ENCODE measurements at places on chromosomes 16 and 17.

DNA sequence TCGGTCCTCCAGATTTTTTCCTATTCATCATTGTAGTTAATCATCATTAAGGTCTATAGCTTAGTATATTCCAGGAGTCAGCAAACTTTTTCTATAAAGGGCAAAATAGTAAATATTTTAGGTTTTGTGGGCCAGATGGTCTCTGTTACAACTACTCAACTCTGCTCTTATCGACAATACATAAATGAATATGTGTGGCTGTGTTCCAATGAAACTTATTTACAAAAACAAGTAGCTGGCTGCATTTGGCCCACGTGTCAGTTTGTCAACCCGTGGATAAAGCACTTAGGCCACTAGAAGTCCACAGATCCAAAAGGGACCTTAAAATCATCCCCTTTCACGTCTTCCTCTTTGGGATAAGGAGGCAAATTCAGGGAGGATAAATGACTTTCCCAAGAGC is 5.4 kb upstream of the HNF1B start:
- no peak for DNase-seq

- no peak for DNase-seq
Observed at GRCh38 chr17:48894886-48895285, 2.3 kb downstream of the ATP5MC1 start.

DNA sequence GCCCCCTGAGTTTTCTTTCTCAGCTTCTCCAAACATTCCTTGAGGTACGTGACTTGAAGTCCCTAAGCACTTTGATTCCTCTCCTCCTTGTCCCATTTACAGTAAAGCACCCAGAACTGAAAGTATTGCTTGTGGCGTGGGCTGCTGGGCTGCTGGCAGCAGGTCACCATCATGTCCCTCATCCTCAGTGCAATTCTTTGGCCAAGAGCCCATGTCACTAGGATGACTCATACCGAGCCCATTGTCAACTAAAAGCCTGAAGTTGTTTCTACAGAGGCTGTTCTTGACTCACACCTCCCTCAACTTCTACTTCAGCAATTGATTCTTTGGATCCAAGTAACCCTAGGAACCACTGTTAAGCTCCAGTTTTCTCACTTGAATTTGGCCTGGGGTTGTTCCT is 54.3 kb downstream of the KPNA2 start:
- no peak for DNase-seq

DNA sequence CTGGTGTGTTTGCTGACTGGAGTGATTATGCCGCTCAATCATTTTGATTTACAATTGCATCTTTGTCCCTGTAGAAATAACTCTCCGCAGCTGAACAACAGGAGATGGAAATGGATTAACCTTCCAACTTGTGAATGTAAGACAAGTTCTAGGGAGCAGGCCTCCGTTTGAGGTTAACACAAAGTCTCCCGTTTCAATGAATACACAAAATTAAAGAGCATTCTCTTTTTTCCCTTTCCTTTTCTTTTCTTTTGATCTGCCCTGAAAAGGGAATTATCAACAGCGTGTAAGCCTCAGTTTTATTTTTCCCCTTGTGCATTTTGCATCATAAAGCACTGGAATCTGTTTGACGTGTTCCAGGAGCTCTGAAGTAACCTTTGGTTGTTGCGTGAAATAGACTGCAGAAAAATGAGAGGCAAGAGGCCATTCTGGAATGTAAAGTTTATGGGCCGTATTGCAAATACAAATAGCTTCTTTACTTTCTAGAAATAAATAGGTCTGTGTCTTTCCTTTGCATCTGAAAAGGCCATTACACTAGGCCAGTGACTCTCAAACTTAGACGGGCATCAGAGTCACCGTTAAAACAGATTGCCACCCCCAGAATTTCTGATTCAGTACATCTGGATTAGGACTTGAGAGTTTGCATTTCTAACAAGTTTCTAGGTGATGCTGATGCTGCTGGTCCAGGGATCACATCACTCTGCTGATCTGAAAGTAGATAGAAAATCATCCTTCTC is 164.7 kb downstream of the ZNF18 start:
- DNase-seq = peak; percentile 27

DNA sequence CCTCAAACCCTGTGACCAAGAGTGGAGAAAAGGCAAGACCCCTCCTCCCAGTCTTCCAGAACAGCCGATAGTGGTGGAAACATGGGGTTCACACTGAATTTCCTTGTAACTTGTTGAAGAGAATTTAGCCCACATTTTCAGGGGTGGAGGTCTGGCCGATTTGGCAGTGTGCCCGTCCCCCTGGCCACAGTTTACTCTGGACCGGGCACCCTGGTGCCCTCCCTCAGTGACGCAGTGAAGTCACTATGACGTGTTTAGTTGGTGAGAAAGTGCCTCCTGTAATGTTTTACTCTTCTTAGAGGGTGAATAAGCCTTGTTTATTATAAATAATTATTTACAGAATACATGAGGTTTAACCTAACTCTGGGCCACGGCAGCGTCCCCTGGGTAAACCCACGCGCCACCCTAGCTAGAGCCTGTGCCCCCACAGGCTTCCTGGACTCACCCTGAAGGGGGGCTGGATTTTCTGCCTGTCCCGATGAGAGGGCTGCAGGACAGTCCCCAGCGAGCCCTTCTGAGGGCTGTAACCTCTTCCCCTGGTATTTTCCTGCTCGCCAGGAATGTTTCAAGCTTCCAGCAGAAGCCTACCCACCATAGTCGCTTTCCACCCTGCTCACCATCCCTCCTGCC is 316.9 kb downstream of the SEC14L1 start:
- no peak for DNase-seq

DNA sequence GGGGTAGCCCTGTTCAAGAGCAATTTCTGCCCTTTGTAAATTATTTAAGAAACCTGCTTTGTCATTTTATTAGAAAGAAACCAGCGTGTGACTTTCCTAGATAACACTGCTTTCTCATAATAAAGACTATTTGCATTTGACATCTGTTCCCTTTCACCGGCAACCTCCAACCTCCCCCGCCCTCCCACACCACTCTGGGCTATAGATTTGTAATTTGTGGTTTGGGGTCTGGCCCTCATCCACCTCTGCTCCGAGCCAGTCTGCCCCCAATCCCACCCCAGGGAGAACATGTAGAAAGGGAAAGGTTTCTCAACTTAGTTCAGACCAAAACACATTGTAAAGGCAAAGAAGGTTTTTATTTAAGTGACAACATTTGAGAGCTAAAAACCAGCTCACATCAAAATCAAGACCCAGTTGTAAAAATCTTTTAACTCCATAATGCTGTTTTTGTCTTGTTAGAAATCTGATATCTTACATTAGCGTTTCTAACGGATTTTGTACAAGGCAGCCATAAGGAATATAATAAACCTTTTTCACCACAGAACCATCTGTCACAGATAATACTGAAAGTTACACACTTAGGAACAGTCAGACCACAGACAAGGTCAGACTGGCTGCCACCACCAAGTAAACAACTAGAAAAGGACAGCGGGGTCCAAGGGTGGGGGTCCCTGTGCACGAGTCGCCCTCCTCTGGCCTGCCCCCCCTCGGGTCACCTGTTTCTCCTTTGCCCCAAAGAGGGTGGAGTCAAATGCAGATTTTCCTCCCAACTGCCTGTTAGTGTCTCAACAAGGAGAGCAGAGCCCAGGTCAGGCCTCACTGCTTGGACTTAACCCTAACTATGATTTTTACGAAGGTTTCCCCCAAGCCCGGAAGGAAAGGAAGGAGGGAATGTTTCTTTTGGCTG is 6.9 kb downstream of the PIMREG start:
- no peak for DNase-seq

DNA sequence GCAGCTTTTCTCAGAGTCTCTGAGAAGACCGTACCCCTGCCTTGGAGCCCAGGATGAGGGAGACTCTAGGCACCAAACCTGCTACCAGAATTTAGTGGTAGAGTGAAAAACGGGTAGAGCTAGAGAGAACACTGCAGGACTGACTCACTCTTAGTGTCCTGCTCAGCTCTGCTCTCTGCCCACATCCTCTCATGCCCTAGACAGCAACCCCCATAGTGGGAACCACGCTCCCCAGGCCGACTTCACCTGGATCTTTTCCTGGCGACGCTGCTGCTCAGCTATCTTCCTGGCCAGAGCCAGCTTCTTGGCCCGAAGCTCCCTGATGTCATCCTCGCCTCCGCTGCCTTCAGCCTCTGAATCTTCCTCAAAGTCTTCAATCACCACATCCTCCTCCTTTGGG is 26.7 kb downstream of the HIC1 start:
- no peak for DNase-seq

GRCh38 chr16:21158208-21159110 is at the start of gene LDAF1:
TSS of gene LDAF1 (plus strand) at chr16:21158674. CDS start at chr16:21161183, 2,509 bp downstream.
- DNase-seq = peak; percentile 73

DNA sequence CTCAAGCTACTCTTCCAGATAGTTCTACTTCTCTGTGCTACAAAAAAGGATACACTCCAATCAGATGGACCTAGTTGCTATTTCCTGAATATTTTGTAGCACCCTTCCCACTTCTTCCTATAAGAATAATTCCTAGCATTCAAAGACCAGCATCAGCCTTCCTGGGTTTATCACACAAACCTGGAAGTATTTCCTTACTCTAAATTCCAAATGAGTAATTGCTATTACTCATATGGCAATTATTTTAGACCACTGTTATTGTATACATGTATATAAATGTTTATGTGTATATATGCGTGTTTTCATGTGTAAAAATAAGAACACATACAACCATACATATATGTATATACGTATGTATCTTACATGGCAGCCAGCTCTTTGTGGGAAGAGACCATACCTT is 130.6 kb downstream of the MYO1D start:
- no peak for DNase-seq

DNA sequence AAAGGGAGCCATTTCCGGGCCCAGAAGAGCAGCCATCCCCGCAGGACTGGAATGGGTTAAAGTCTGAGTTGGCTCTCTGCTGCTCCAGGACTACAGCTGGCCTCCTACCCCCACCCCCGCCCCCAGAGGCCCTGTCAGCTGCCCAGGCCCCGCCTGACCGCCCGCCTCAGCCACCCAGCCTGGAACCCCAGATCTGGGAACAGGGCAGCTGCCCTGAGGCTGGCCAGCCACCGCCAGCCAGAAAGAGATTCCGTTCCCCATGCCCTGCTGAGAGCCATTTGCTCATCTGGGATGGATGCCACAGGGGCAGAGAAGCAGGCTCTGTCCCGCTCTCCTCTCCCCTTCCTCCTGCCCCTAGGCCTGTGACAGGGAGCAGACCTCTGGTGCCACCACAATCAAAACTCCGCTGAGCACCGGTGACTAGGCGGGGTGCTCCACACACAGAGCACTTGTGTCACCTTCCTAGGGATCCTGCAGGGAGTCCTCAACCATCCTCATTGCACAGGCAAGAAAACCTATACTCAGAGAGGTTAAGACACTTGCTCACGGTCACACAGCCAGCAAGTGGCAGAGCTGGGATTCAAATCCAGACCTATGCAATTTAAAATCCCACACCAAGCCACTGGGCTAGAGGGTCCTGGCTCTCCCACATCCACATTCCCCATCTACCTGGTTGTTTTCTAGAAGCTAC is 44.1 kb downstream of the ZNF423 start:
- DNase-seq = no peak

DNA sequence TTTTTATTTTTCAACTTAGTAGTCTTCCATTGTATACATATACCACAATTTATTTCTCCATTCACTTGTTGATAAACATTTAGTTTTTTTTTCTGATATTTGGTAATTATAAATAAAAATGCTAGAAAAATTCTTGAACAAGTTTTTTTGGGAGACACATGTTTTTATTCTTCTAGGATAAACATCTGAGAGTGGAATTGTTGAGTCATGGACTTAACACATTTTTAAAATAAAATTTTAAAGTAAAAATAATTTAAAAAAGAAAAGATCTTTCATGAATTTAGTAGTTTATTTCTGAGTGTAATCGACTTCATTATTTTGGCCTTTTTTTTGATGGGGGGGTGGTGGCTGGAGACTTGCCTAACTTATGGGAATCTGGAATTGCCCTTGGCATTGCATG is 391.1 kb downstream of the KCNJ2 start:
- DNase-seq = no peak

- DNase-seq = no peak
Observed at GRCh38 chr16:2027024-2028010, 615 bp downstream of the NHERF2 start.

GRCh38 chr16:56120447-56121155 is 70.7 kb upstream of the GNAO1 start:
- no peak for DNase-seq

- DNase-seq = no peak
Observed at GRCh38 chr16:12703935-12704334, 99.8 kb downstream of the CPPED1 start.

GRCh38 chr16:30395992-30396585 is 869 bp downstream of the ZNF48 start:
- no peak for DNase-seq

- DNase-seq = no peak
Observed at GRCh38 chr17:76370261-76370993, 14.0 kb upstream of the SPHK1 start.

DNA sequence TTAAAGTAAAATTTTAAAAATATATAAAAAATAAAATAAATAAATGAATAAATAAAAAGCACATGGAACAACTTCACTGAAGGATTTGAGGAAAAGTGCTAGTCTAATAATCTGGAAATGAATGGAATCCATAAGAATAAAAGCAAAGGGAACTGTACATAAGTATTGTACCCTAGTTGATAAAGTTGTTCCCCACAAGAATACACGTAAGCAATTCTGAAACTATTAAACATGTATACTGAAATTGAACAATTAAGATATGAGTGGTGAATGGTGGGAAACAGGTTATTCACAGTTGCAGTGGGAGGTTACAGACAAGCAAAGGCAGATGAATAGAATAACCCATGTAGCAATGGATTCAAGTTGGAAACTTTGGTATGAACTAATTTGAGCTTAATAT is 853.2 kb upstream of the SOX9 start:
- DNase-seq = no peak

- peak; percentile 24 for DNase-seq
Observed at GRCh38 chr16:7839568-7839967, 506.9 kb downstream of the RBFOX1 start.

DNA sequence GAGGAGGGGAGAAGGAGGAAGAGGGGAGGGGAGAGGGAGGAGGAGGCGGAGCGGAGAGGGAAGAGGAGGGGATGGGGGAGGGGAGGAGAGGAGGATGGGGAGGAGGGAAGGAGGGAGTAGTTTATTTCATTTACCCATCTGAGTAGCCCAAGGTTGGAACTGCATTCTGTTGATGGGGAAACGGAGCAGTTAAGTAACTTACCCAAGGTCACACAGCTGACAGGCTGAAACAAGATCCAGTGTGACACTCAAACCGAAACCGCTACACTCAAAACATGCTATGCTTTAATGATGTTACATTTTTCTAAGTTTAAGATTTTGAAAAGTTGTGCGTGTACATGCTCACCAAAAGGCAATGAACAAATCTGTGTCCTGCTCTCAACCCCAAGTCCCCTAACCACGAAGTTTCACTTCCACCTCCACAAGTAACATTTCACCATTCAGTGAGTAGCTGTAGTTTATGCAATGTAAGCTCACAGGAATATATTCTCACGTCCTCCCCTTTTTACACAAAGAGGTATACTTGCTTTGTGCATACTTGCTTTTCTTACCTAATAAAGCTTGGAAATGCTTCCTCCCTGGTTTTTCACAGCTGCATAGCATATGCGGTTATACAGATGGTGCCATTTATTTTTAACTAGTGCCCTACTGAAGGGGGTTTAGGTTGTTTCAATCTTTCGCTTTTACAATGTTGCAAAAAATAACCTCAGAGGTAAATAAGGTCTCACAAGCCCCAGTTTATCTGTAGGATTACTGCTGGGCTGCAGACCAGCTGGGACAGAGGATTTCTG is 275.3 kb downstream of the PARN start:
- DNase-seq = no peak

GRCh38 chr16:11603331-11603750 is 16.6 kb upstream of the LITAF start:
- no peak for DNase-seq

Data from left kidney (tissue), 8 donors.